HS-5 (cell line): ENCODE measurements at places on chromosomes 16 and 17.
A peak's percentile ranks its signal among the peaks of the same experiment; 100 is the strongest.

- no peak for DNase-seq
Measured at GRCh38 chr16:22813223-22813947, 577 bp upstream of the HS3ST2 start.

DNA sequence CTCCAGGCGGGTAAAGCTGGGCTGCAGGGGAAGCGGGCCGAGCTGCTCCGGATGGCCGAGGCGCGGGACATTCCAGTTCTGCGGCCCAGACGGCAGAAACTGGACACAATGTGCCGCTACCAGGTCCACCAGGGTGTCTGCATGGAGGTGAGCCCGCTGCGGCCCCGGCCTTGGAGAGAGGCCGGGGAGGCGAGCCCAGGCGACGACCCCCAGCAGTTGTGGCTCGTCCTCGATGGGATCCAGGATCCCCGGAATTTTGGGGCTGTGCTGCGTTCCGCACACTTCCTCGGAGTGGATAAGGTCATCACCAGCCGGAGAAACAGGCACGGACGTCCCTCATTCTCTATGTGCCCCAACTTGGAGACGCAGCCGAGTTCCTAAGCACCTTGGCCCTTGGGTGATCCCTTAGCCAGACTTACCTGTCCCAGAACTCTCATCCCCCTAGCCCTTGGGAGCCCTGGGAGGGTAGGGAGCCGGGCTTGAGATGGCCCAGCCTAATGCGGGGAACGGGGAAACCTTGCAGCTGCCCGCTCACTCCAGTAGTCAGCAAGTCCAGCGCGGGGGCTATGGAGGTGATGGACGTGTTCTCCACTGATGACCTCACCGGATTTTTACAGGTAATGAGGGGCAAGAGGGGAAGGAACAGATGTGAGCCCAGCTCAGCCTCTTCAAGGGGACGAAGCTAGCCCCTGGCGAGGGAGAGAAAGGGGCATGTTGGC, 806 bp downstream of the MRM1 start:
- DNase-seq: no peak

DNA sequence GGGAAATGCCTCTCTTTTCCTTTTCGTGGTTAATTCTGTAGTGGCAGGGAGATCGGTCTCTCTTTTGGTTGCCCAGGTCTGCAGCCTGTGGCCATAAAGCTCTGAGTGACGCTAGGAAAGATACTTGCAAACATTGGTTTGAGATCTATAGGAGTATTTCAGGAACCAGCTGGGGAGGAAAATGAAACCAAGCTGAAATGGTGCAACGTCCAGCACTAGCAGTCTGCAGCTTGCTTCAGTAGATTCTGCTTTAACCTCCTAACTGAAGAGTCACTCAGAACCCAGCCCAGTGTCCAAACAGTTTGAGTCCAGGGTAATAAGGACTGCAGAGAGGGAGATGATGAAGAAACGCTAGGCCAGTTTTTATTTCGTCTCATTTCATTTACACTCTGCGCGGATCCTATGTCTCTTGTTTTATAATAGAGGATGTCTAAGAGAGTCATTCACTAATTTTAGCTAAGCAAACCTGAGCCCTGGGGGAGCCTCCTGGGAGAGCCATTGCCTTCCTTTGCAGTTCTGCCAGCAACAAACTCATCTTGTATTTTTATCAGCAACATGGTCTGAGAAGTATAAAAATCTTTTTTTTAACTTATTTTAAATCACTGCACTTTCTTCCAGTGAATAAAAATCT, 12.0 kb downstream of the SP2 start:
- no peak for DNase-seq

- DNase-seq: no peak
Measured at GRCh38 chr16:84062734-84063640, 20.4 kb upstream of the SLC38A8 start.

DNA sequence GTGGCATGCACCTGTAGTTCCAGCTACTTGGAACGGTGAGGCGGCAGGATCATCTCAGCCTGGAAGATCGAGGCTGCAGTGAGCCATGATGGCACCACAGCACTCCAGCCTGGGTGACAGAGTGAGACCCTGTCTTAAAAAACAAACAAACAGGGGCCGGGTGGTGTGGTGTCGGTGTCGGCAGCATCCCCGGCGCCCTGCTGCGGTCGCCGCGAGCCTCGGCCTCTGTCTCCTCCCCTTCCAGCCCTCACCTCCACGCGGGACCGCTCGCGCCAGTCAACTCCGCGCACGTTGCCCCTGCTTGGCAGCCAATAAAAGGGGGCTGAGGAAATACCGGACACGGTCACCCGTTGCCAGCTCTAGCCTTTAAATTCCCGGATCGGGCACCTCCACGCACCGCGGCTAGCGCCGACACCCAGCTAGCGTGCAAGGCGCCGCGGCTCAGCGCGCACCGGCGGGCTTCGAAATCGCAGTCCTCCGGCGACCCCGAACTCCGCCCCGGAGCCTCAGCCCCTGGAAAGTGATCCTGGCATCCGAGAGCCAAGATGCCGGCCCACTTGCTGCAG, 204.7 kb downstream of the CDRT15L2 start:
- no peak for DNase-seq

- DNase-seq: no peak
Measured at GRCh38 chr16:65838001-65838400, 528.5 kb upstream of the CDH5 start.

DNA sequence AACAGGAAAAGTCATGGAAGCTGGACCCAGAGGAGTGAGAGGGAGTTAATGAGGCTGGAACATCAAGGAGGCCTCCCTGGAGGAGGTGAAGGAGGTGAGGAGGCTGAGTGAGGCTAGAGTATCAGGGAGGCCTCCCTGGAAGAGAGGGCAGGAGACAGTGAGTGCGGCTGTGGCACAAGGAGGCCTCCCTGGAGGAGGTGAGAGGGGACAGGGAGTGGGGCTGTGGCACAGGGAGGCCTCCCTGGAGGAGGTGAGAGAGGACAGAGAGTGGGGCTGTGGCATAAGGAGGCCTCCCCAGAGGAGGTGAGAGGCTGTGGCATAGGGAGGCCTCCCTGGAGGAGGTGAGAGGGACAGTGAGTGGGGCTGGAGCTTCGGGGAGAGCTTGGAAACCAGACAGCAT, 5.5 kb downstream of the CAMKK1 start:
- DNase-seq: no peak

GRCh38 chr17:14760212-14760611, 459.3 kb downstream of the HS3ST3B1 start:
- no peak for DNase-seq

- DNase-seq: no peak
Measured at GRCh38 chr16:66133643-66134338, 232.7 kb upstream of the CDH5 start.

- no peak for DNase-seq
Measured at GRCh38 chr17:29802246-29802645, 127.8 kb downstream of the SSH2 start.

DNA sequence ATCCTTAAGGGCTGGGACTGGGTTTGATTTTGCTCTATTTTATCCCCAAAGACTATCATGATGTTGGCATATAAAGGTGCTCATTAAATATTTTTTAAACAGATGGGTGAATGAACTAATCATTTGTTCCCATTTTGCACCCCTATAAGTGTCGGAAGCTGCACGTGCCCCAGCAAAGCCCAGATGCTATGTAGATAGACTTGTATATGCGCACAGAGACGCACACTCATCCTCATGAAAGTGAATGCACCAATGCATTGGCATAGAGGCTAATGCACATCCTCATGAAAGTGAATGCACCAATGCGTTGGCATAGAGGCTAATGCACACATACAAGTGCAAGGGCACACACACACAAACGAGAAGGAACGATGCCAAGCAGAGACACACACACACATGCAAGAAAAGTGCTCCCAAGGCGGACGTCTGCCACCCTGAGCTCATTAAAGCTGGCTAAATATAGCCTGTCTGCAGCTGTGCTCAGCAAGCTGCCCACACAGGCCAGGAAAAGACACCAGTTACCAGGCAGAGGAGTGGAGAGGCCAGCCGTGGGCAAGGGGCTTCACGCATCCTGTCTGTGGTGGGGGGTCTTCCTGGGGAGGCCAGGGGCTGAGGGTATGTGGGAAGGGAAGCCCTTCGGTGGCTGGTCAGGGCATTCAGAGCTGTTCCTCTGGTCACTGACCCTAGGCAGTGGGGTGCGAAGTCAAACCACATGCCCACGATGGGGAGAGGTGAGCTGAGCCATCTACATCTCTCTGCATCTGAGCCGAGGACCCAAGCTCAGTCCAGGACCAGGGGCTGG, 52.6 kb downstream of the PIMREG start:
- DNase-seq: no peak

- no peak for DNase-seq
Measured at GRCh38 chr16:22225060-22225459, 19.0 kb downstream of the EEF2K start.

DNA sequence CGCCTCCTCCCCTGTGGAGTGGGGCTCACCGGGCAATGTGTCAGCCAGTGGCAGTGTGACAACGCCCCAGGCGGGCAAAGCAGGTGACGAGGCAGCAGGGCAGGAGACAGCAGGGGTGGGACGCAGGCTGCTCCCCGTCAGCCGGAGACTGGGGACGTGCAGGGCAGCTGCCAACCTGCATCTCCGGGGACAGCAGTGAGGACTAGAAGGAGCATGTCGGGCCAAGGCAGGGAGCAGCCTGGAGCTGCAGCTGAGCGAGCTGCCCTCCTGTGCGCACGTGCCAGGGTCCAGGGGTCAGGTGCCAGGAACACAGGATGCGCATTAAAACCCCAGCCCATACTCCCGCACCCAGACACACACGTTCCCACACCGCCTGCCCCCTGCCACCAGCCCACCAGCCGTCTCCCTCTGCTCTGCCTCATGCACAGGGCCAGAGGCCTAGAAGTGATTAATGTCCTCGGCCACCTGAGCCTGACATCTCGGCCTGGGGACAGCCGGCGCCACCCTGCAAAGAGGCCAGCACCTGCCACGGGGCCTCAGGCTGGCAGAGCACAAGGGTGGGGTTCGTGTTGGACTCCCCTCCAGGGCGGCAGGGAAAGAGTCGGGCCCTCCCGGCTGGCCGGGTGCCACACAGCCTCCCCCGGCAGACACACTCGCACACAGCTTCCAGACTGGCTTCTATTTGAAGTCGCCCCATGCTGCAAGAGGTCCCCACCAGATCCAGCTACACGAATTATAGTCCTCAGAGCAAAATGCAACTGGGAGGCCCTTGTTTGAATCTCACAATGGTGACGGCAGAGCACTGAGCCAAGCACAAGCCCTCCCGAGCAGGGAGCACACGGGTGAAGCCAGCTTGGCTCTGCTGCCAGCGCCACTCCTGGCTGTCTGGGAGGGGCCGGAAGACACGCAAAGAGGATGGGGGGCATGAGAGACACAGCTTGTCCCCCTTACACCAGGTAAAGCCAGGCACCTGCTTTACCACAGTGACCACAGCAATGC, 90.4 kb downstream of the RBFOX3 start:
- DNase-seq: no peak

DNA sequence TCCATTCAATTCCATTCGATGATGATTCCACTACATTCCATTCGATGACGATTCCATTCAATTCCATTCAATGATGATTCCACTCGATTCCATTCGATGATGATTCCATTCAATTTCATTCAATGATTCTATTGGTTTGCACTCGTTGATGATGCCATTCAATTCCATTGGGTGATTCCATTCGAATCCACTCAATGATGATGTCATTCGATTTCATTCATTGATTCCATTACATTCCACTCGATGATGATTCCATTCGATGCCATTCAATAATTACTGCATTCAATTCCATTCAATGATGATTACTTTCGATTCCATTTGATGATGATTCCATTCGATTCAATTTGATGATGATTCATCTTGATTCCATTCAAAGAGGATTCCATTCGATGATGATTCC, 1299.4 kb downstream of the TP53TG3F start:
- no peak for DNase-seq

DNA sequence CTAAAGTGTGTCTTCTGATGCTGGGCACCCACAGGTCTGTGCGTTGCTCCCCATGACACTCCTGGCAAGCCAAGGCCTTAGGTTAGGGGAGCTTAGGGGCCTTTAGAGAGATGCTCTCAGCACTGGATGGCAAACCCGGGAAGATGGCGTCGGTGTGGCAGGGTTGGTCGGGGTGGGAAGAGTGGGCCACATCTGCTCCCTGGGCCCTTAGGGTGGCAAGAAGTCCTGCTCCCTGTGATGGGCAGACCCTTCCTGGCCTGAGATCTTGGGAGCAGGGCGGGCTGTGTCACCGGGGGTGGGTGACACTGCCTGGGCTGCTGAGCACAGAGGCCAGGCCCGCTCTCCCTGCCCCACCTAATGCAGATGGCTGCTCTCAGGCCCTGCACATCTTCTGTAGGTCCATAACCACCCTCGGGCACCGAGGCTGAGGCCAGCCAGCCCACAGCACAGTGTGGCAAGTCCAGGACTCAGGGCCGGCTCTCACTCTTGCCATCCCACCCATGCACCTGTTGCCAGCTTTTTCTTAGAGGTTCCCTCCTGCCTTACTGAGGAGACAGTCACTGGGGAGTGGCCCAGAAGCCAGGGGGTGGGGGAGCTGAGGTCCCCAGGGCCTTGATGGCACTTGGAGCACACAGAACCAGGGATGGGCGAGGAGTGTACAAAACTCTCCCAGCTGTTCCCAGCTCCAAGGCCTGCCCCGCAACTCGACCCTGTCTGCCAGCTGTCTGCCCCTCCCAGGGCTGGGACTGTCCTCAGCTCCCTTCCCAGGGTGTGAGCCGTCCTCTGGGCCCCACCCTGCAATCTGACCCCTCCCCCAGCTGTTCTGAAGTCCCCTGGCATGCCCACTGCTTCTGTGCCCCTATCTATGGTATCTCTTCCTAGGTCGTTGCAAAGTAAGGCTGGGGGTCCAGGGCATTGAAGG, 4.4 kb upstream of the MTSS2 start:
- DNase-seq: no peak

DNA sequence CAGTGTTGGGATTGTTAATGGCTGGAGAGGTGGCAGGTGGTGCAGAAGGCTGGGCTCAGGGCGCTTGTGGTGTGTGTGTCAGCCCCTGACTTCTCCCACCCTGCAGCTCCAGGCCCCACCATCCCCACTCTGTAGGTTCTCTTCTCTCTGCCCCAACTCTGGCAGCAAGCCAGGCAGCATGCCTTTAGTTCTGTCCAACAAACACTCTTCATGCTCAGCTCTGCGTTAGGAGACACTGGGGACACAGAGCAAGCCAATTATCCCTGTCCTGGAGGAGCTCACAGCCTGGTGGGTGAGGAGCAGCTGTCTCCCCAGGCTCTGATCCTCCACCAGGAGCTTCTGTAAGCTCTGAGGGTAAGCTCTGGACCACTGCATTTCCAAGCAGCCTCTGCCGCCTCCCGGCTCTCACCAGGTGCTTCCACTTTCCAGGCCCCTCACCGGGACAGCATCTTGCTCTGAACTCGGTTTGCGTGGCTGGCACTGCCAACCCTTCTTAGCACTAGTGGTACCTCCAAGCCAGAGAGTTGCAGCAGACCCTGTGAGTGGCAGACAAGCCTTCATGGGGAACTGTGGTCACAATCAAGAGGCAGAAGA, 34.3 kb upstream of the WSCD1 start:
- no peak for DNase-seq

GRCh38 chr17:63082952-63083351, 116.9 kb downstream of the TANC2 start:
- DNase-seq: peak; percentile 13

GRCh38 chr16:55976815-55977214, 101.6 kb upstream of the CES5A start:
- DNase-seq: no peak
